ENCODE measurements at places on chromosomes 5 and 9.

DNA sequence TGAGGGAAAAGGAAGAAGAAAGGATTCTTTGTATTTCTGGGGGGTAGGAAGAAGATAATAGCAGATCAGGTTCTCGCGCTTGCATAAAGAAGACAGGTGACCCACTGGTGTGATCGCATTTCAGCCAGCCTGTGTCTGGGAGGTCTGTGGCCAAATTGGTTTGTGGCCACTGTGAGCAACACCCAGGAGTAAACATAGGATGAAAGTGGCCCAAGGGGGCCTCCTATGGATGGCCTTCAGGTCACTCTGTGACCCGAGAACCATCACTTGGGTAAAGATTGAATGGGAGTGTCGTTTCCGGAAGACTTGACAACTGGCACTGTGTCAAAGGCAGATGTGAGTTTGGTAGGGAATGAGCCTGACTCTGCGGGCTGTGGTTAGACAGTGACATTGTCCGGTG lies 34.2 kb downstream of the RAI14 start:
- DNase-seq = no peak

DNA sequence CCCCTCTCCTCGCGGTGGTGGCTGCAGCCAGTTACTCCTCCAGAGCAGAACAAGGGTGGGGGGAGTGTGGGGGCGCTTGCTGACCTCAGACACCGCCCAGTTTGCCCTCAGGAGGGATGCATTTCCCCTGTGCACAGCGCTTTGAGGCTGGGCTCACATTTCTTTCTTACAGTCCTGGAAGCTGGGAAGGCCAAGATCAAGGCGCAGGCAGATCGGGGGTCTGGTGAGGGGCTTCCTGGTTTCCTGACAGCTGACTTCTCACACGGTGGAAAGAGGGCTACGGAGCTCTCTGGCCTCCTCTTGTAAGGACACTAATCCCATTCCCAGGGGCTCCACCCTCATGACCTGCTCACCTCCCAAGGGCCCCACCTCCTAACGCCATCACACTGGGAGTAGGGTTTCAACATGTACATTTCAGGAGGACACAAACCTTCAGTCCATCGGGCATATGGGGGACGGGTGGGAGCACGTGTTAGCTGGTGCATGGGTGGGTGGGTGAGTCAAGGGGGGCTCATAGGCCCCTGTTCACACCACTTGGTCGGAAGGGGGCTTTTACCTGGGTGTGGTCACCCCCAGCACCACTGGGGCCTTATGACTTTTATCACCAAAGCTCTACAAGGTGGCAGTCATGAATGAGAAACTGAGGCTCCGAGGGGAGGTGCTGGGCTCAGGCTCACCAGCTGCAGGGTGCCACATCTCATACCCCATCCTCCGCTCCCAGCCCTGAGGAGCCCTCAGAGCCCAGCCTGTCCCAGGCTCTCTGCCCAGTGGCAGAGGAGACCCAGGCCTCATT lies 7.7 kb upstream of the SCGB3A1 start:
- DNase-seq = no peak

- no peak for DNase-seq
These were observed 30.1 kb upstream of the HAPLN1 start for GRCh38 chr5:83750749-83751148.

DNA sequence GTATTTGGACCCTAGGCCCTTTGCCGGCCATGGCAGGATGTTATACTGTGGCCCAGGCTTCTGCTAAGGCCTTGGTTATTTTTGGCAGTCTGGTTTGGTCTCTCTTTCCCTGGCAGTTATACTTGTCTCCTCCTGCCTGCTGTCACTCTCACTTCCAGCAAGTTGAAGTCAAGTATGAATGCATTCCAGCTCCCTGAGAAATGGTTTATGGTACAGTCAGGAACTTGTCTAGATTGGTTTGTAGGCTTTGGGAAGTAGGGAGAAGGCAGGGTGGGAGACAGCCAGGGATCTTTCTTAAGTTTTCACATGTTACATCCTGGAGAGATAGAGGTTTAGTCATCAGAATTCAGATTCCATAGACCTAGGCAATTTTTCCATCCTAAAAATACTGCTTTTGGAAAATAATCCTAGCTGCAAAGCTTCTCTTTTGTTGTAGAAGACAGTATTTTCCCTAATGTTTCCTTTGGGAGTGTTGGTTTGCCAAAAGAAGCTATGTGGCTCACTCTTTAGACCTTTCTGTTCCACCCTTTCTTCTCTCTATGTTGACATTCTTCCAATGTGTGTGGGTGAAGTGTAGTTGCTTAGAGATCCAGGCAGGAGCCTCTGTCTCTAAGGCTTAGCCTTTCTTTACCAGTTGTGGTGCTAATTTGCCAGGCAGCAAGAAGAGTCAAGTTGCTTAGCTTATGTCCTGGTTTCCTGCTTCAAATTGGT lies 2.5 kb upstream of the KDM3B start:
- no peak for DNase-seq

DNA sequence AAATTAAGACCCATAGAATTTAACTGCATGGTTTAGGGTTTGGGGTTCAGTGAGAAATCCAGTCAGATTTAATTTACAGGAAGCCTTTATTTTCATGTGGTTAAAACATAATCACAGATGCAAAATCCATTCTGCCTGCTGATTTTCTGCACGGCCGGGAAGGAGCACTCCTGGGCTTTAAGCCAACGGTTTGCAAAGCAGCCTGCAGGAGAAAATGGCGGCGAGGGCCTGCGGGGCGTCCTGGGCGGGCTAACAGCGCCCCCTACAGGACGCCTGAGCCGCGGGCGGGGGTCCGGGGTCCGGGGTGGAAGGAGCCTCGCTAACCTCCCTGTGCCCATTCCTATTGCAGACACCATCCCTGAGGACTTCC lies 47.6 kb downstream of the THBS4 start:
- DNase-seq = peak; percentile 19

GRCh38 chr5:156274453-156274852 lies 52.5 kb upstream of the SGCD start:
- DNase-seq = no peak

DNA sequence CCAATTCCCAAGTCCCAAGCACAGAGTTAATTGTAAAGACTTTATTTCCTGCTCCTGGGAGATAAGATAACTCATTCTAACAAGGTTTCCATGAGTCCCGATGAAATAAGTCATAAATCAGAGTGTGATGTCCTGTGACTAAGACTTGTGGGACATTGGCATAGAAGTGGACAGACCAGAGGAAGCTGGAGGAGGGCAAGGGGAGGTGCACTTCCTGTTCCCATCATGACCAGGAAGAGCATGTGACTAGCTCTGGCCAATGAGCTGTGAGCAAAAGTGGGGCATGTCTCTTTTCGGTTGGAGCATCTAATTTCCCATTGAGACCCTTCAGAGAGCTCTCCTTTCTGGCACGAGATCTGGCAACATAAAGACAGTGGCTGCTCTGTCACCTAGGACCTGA lies 100.4 kb downstream of the ZNF354C start:
- no peak for DNase-seq

DNA sequence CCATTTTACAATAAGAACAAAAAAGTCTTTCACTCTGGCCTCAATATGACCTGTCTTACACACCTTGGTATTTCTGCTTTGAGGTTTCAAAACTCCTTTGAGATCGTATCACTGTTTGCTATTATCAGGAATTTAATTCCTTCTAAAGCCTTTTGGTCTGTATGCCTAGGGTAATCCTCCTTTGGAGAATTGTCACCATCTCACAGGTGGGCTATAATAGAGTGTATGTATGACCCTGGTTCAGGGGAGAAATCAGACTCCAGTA lies 13.7 kb downstream of the CMYA5 start:
- DNase-seq = no peak

All from activated CD8-positive, alpha-beta memory T cell treated with anti-CD3 and anti-CD28 coated beads for 1 hour (primary cell).